Activated CD8-positive, alpha-beta memory T cell treated with anti-CD3 and anti-CD28 coated beads for 1 hour (primary cell): ENCODE measurements at places on chromosomes 7 and 10.

DNA sequence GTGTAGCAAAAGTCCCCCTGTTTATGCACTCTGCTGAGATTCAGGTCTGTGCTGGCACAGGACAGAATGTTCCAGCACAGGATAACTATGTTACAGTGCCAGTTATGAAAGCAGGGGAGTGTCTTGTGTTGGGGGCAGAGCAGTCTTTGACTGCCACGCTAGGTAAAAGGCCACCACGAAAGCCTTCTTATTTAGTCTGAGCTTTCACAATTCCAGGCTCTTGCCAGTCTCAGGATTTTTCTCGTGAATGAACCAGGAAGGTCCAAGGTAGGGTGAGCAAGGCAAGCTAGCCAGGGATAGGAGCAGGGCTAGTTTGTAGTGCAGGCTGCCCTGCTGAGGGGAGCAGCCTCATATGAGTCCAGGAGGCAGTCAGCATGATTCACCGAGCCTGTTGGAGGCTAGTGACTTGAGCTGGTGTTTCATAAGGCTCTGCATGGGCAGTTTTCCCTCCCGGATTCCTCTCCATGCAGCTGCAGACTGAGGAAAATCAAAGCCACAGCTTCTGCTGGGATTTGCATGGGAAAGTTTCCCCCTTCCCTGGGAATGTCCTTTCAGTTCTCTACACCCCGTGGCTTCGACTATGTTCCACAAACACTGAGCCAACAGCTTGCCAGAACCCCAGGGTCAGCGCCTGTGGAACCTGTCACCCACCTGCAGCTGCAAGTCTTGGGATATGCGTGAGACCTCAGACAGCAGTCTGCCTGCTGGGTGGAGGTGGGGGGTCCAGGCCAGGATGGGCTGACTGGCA, 112.3 kb downstream of the JCAD start:
- DNase-seq, result no peak

DNA sequence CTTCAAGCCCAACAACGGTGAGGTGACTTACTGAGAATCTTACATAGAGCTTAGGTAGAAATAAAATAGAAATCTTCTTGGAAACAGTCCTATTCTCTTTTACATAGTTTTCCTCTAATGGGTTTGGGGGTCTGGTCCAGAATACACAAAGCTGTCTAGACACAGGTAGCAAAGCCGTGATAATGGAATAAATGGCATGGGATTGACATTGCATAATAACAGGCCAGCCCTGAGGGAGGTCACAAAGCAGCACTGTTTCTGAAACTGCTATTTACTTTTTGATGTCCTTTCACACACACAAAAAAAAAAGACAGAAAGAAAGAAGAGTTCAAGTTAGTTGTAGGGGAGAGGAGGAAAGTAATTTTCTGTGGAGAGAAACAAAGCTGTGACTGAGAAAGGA, 364.8 kb upstream of the SORCS1 start:
- DNase-seq, result no peak

DNA sequence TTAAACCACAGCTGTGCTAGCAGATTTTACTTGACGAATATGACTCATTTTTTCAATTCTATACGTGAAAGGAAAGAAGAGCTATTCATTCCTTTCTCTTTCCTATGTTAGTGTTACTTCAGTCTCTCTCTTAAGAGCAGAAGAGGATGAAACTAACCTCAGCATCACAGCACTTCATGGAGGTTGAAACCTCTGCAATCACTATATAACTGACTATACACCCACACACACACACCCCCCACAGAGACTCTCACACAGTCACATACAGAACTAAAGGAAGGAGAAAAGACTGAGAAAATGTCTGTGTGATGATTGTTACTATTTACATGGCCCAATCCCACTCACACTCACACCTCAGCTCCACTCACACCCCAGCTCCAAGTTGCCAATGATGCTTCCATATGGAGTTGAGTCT, 104.2 kb downstream of the KIF20B start:
- DNase-seq, result no peak

- no peak for DNase-seq
These were observed 445 bp upstream of the PVRIG start for GRCh38 chr7:100219271-100219737.

DNA sequence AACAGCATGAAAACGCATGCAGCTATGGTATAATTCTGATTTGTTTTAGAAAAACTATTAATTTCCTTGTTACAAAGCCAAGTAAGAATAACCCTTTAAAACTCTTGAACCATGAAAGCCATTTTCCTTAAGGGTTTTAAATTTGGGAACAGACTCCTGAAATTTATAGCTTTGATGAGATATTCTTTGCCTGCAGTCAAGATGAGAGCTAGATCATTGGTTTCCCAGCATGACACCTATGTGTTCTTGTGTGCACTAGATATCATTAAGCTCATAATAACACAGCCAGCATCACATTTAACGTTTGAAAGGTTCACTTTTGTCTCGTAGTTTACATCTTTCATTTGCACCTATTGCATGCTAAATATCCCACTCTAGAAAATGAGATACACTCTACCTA, 202.2 kb downstream of the PHF14 start:
- no peak for DNase-seq

DNA sequence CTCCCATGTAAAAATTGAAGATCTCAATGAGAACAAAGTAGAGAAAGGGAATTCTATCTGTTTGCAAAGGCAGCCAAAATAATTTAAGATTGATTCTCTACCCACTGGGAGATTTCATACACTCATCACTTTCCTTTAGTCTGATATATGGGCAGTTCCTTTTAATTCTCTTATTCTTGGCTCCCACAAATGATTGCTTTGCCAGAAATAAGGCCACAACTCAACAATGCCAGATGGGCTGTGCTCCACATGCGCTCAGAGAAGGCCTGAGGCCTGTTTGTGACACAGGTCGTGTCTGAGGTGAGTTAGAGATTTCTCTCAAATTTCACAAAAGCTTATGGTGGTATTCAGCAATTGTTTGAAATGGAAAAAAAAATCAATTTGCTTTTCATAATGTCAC, 501.9 kb upstream of the SEMA3D start:
- no peak for DNase-seq

GRCh38 chr7:41536873-41537665, 165.8 kb downstream of the INHBA start:
- no peak for DNase-seq

DNA sequence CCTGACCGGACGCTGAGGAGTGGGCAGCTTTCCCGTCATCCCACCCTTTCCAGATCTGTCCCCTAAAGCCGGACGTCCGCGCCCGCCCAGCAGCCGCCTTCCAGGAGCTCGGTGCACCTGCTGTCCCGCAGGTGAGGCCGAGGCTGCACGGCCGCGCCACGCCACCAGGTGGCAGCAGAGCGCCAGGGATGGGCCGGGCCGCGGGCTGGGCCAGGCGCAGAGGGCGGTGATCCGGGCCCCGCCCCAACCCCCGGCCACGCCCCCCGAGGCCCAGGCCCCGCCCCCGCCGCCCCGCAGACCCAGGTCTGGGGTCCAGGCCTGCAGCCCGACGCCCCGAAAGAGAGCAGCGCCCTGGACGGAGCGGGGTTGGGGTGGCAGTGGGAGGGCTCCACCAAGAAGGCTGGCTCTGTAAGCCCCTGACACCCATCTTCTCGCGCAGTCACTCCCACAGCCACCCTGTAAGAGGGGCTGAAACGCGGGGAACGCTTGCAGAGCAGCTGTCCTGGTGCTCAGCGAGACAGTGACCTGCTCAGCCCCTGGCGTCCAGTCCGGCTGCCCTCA, 32.2 kb downstream of the FOXL3 start:
- DNase-seq, result peak; percentile 53

GRCh38 chr10:95336702-95337101, 45.9 kb upstream of the PDLIM1 start:
- no peak for DNase-seq

DNA sequence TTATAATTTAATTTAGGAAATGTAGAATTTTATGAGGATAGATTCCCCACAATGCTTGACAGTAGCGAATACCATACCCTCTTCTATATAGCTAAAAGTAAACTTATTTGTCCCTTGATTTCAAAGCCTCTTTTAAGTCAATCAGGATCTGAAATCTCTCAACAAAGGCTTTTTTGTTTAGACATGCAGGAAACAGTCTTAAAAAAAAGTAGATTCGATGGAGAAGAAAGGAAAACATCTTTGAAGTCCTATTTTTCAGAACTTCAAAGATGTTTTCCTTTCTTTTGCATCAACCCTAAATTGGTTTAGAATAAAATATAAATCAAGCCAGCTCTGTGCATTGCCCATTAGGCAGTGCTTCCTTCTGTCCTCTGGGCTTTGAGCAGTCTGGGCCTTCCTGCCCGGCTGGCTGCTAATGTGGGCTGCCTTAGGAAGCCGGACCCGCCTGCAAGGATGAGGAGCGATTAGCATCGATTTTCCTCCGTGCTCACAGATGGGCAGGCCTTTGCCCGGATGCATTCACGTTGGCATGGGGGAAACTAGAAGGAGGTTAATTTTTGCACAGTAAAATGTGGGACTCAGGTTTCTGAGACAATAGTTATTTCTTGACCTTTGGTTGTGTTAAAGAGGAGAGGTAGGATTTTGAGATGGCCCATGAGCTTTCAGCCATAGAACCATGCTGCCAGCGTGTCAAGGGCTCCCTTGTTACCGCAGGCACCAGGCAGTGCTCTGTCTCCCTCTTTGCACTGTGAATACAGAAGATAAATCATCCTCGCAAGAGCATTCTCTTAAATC, 15.5 kb downstream of the MSRB2 start:
- DNase-seq, result no peak

DNA sequence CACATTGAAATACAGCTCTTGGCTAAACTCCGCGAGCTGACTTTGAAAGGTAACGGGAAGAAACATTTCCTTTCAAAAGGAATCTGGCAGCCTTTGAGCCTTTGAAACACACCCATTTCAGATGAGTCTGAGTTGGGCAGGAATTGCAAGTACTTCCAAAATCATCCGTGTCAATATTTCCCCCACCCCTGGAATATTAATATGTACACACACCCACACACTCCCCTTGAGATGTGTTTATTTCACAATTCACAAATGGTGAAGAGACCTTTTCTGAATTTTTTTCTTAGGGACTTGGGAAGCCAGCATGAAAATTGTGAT, 438.7 kb upstream of the NRP1 start:
- DNase-seq, result no peak

DNA sequence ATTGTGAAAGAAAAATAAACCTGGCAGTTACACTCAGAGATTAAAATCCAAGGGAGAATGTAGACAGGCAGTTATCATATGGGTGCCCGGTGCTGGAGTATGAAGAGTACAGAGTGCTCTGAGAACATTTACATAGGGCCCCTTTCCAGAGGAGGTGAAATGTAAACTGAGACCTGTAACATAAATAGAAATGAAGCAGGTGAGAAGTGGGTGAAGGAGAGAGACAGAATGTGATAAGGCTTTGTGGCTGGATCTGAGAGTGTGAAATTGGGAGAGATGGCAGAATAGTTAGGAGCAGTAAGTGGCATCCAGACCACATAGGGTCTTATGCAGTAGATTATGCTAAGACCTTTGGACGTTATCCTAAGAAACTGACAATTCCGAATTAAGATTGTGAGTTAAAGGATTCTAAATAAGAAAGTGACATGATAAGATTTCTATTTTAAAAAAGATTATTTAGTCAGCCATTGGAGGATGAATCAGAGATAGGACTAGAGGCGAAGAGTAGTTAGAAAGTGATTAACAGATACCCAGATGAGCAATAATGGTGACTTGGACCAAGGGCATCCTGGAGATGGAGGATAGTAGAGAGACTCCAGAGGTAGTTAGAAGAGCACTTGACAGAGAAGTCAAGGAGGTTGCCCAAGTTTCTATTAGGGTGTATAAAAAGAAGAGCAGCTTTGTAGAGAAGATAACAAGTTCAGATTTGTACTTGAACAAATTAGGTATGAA, 36.7 kb downstream of the DNAH11 start:
- DNase-seq, result no peak

DNA sequence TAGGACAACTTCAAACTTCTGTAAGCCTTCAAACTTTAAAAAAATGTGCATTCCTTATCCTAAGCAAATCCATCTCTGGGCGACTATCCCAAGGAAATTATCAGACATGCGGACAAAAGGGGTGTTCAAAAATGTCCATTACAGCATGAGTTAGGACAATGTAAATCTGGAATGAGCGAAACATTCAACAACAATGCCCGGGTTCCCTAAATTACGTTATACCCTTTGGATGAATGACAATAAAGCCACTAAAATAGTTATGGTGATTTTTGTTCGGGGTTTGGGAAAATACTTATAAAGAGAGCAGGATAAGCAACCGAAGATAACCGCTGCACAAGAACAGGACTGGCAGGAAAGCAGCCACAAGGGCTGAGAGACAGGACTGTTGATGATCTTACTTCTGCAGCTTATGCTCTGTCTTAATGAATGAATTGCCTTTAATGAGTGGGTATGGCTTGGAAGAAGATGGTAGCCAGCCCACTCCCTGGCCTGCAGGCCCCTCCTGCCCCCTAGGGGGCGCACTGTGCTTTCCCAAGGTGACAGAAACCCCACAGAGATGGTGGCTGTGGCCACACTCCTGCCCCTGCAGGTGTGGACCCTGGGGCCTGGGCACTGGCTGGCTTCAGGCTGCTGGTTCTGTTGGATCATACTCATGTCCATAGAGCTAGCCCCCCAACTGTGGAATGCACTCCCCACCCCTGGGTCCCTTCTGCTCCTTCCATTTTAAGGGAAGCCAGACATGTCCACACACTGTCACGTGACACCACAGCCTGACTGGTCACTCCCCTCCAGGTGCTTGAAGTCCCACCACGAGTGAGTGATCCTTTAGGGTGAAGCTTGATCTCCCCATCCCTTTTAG, 45.0 kb downstream of the ZCCHC24 start:
- DNase-seq, result no peak

- no peak for DNase-seq
These were observed 118.7 kb downstream of the PARD3 start for GRCh38 chr10:34696423-34696822.

GRCh38 chr10:3757638-3758490, 27.1 kb downstream of the KLF6 start:
- no peak for DNase-seq
